ENCODE measurements at places on chromosomes 5 and 9. TPM values are rescaled to one million over a fixed set of nuclear protein-coding genes. Genes with fewer than 3 reads are reported as not detected.

DNA sequence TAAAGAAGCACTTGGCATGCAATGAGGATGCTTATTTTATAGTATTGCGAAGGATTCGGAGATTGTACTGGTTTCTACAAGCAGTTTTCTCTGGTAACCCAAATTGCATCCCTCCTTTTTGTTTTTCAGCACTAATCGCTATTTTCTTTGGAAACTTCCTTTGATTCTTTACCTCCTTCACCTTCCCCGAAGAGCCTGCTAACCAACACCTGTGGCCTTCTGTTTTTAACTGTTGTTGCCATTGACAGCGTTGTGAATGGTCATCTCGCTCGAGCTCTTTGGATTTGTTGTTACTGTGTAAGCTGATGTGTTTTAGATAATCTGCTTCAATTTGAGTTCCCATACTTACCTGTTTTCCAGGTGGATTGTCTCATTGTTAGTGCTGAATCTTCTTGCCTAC lies 1.1 kb downstream of the CNOT6 start:
- no peak for DNase-seq

- DNase-seq = peak; percentile 96
Observed at GRCh38 chr9:73780916-73781315, 629.3 kb downstream of the ANXA1 start.

The ANKRD31 gene
- 0.07 TPM for total RNA-seq

DNA sequence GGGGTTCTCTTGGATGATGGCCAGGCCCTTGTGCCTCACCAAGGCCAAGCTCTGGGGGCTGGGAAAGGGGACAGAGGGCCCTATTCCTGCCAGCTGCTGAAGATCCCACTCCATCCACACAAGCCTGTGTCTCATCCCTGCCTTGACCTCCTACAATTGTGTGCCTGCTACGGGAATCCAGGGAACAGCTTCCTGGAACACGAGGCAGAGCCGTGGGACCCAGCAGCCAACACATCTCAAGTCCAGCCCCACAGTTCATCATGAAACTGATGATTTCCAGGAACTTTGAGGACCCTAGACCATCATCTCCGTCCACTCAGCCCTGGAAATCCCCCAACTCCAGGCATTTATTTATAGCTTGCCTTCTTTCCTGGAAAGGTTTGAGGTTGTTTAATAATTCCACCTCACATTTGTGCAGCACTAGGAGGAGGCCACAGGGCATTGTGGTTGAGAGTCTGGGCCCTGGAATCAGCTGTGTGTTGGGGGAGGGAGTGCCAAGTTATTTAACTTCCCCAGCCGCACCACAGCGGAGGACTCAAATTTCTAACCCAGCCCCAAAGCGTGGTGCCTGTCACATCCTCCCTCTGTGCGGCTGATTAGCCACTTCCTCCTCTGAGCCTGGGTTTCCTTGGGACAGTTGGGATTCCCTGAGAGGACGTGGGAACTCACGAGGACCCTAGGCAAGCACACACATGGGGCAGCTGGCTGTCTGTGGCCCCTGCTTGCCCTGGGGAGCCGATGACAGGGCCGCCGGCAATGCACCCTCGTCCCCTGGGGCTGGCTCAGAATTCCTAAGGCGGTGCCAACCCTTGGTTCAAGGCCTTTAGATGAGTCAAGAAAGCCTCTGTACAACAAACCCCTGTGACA lies 58.2 kb upstream of the GGTA1 start:
- peak; percentile 96 for DNase-seq

GRCh38 chr5:76305269-76305668 lies 97.8 kb upstream of the IQGAP2 start:
- no peak for DNase-seq

DNA sequence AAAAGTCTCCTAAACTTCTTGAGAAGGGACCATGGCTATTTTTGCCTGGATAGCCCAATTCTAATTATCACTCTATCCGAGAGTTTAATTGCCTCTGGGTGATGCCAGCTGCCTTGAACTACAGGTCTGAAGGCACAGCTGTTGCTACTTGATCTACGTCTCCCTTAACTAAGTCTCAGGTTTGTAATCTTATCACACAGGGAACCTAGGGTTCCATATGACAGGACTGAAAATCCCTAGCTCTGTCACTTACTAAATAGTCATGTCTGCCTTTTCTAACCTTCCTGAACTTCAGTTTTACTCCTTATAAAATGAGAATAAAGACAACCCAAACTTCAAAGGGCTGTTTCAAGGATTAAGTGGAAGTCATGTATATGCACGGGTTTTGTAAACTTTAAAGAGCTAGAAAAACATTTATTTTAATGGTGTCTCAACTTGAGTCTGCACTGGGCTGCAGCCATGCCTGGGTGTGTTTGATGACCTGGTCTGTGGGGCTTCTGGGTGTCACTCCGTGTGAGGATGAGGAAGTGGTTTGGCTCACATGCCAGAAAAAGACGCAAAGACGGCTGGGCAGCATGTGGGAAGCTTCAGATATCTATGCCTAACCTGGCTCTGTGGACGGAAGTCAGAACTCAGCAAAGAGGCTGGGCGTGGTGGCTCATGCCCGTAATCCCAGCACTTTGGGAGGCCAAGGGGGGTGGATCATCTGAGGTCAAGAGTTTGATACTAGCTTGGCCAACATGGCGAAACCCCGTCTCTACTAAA lies 129.3 kb upstream of the SLC44A1 start:
- peak; percentile 40 for DNase-seq

The DBH gene
- not detected for total RNA-seq

DNA sequence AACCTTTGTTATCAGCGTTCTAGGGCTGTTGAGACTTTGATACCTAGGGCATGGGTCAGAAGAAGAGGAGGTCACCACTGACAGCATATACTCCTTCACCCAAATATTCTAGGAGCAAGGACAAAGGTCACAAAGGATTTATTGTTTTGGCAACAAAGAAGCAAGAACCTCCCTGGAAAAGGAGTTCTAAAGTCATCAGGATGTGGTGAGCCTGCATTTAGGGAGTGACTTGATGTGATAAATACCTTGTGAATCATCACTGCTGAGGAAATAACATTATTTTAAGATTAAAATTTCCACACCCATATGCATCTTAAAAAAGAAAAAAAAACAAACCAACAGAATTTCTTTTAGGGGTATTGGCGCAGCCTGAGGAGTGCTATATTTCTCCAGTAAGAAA lies 13.9 kb downstream of the IFNA1 start:
- peak; percentile 64 for DNase-seq

DNA sequence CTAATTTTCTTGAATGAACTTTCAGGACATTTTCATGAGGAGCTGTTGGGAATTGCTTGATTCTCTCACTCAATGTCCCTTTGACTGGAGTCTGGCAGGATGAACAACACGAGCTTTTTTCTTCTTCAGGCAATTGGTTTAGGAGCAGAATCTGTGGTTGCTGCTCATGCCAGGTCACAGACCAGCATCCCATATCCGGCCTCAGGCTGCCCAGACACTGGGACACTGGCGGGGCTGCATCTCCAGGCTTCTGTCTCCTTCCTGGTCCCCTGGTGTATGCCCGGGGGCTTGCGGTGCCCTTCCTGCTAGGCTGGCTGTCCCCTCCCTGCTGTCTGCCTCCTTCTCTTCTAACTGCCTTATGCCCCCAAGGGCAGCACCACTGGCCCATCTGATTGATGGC lies 311.5 kb upstream of the DAP start:
- no peak for DNase-seq

The FST gene
- 57.1 TPM for total RNA-seq

The NUTM2F gene
- total RNA-seq = not detected

- no peak for DNase-seq
Observed at GRCh38 chr5:111374380-111374779, 138.0 kb downstream of the STARD4 start.

DNA sequence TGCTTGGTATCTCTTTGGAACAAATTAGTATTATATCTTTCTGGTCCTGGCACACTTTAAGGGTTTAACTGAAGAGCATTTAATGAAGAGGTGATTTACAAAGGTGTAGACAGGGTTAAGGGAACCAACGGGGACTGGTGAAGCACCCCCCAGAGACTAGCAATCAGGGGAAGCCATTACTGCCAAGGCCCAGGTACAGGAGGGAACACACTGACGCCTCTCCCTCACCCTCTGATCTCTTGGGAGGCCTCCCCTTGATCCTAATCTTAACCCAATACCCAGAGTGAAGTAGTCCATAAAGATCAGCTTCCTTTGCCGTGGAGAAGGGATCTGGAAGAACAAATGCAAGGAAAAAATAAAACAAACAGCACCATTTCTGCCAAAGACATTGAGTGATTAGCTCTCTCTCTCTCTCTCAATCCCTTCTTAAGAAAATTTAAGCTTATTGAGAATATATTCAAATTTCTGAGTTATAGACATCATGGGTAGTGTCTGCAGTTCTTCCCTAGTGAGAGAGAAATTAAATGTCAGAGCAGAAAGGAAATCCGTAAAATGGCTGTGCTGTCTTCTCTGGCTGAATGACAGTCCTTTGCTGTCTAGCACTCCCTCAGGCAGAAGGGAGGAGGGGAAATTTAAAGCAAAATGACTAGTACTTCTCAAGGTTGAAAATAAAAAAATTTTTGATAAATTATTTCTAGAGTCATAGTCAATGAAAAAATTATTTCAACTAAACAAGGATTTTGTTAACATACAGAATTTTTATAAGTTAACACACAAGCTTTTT lies 20.0 kb downstream of the F2R start:
- no peak for DNase-seq

The TRIO gene
- 291 TPM for total RNA-seq

GRCh38 chr9:121331549-121331948 lies 38.5 kb downstream of the STOM start:
- no peak for DNase-seq

- no peak for DNase-seq
Observed at GRCh38 chr9:135221951-135222631, 134.6 kb downstream of the OLFM1 start.

- peak; percentile 92 for DNase-seq
Observed at GRCh38 chr9:120583958-120584369, 4.0 kb upstream of the CDK5RAP2 start.

- peak; percentile 73 for DNase-seq
Observed at GRCh38 chr5:52922384-52922783, 66.8 kb upstream of the ITGA2 start.

- no peak for DNase-seq
Observed at GRCh38 chr9:78354324-78354973, 57.5 kb downstream of the PSAT1 start.
